ENCODE measurements at places on chromosomes 3 and 15.

DNA sequence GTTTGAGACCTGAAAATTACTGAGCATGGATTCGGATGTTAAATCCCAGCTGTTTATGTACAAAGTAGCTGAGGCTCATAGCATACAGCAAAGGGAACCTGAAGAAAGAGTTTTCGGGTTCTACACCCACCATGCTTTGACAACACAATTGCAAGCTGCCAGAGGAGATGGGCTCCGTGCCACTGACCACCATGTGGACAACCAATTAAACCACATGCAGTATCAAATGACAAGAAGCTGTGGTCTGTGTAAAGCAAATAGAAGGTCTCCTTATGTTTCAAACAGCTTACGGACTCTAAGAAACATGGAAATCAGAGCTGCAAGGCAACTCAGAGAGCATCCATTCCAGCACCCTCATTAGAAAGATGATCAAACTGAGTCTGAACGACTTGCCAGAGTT lies 12.9 kb downstream of the GABRB3 start:
- no peak for DNase-seq

GRCh38 chr3:111314181-111314873 lies 227.7 kb upstream of the CD96 start:
- no peak for DNase-seq

DNA sequence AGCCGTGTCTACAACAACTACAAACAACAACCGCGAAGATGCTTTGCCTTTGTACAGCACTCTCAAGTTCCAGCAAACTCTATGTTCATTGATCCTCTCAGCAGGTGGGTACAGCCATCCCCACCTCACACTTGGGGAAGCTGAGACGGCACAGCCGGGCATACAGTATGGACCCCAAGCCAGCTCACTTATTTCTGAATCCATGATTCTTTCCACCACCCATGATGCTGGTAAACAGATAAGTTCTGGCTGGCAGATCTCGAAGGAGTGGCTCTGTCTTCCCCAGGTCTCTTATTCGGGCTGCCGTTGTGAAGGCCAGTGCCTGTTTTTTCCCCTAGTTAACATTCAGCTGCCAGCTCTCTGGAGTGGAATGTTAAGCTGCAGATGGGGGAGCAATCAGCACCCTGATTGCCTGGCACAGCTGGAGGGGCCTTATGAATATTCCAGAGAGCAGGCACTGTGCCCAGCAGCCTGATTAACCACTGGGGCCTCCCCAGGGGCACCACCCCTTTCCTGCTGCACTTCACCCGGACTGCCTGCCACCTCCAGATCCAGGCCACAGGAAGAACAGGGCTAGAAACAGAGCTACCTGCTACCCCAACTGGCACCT lies 73.2 kb downstream of the CORO2B start:
- no peak for DNase-seq

DNA sequence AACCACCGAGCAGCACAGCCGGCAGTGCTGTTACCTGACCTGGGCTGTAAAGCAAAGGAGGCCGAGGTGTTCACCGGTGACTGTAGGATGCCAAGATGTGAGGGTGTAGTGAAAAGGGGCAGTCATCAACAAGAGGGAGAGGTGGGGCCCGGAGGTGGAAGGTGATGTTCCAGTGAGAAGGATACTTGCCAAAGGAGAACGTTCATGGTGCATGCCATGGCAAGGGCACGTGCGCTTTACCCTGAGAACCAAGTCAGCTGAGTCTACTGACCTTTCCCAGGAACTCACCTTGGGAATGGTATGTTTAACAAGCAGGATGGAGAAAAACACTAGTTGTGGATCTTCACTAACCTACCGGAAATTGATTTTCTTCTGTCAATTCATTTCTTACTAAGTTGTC lies 211.1 kb downstream of the PDZRN3 start:
- DNase-seq = no peak

DNA sequence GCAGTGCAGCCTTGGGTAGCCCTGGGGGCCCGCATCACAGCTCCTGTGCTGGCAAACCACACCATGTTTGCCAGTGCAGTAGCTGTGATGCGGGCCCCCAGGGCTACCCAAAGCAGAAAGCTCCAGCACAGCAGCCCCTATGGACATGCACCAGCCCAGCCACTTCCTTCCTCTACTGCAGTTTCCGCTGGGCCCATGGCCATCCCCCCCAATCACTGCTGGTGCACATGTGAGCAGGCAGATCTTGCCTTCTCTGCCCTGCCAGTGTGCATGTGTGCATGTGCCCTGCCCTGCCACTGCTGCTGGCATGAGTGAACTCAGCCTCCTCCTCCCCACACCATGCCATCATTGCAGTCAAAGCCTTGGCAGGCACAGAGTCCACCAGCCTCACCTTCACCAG lies 20.1 kb upstream of the MINAR1 start:
- no peak for DNase-seq

- DNase-seq = peak; percentile 34
Measured at GRCh38 chr3:31980530-31981205, 394 bp downstream of the OSBPL10 start.

DNA sequence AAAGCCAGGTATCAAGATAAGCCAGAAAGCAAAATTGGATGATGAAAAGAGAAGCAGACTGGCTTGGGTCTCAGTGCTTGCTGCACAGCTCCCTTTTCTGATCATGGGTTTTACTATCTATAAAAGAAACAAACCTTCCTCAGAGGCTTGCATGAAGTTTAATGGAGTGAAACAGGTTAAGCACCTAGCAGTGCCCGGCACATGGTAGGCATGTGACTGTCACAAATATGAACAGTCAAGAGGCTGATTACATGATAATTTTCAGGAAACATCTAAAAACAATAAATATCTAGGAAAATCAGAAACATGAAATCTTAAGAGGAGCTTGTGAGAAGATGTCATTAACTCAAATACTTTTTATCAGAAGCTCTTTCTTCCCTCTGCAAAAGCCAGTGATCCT lies 519.2 kb downstream of the EPHB1 start:
- no peak for DNase-seq

DNA sequence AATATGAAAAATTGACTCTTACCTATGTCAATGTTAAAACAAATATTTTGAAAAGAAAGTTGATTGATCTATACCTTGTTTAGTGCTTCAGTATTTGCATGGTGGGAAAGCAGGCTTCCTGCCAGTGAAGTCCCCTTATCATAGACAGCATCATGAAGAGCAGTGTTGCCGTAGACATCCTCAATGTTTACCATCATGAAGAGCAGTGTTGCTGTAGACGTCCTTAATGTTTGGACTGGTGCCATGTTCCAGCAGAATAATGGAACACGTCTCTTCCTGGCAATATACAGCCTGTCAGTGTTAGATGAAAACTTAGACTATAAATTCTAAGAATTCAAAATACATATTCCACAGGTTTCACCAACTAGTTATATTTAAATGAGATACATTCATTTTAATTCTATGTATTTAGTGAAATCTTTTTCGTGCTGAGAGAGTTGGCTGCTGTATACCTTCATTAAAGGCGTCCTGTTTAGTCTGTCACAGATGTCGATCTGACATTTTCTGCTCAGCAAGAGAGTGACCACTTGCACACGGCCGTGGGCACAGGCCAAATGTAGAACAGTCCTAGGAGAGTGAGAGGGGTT lies 116.8 kb downstream of the LMLN start:
- peak; percentile 38 for DNase-seq

DNA sequence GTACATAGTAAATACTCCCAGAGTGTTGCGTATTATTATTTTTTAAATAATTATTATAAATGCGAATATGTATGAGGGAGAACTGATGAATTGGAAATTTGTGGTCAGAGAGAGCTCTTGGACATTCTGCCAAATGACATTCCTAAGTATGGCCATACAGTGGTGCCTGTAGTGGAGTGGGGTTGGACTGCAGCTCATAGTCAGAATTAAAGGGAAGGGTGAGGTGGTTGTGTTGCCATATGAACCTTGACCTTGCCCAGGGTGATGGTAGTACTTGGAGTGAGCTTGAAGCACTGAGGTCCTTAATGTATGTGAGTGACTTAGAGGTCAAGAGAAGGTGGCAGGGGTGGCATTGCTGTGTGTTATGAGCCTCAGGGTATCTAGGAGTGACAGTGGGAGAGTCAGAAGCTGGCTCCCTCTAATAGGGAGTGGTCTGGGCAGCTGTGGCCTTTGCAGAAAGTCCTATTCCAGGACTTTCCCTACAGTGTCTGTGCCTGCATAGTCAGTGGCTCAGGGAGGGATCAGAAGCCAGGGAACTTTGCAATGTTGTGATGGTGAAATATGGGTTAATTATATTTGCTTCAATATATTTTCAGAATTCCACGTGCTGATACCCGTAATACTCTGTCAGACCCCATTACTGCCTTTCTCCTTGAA lies 26.2 kb downstream of the PDE8A start:
- DNase-seq = no peak

- no peak for DNase-seq
Measured at GRCh38 chr15:60529332-60529731, 50.4 kb upstream of the ICE2 start.

DNA sequence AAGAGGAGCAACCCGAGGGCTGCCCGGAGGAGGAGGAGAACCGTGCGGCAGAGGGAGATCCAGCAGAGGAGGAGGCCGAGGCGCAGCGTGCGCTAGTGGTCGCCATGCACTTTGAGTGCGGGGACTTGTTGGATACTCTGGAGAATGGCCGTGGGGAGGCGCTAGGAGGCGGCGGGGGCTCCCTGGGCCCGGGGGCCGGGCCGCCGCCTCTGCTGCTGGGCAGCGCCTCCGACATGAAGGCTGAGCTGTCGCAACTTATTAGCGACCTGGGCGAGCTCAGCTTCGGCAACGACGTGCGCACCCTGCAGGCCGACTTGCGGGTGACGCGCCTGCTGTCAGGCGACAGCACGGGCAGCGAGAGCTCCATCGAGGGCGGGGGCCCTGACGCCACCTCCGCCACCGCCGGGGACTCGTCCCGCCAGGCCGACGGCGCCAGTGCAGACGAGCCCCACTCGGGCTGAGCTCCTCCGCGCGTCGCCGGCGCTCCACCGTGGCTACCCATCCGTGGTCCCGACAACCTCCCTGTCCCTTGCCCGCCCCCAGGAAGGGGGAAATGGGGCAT lies 2.0 kb downstream of the FAM43A start:
- DNase-seq = peak; percentile 40

DNA sequence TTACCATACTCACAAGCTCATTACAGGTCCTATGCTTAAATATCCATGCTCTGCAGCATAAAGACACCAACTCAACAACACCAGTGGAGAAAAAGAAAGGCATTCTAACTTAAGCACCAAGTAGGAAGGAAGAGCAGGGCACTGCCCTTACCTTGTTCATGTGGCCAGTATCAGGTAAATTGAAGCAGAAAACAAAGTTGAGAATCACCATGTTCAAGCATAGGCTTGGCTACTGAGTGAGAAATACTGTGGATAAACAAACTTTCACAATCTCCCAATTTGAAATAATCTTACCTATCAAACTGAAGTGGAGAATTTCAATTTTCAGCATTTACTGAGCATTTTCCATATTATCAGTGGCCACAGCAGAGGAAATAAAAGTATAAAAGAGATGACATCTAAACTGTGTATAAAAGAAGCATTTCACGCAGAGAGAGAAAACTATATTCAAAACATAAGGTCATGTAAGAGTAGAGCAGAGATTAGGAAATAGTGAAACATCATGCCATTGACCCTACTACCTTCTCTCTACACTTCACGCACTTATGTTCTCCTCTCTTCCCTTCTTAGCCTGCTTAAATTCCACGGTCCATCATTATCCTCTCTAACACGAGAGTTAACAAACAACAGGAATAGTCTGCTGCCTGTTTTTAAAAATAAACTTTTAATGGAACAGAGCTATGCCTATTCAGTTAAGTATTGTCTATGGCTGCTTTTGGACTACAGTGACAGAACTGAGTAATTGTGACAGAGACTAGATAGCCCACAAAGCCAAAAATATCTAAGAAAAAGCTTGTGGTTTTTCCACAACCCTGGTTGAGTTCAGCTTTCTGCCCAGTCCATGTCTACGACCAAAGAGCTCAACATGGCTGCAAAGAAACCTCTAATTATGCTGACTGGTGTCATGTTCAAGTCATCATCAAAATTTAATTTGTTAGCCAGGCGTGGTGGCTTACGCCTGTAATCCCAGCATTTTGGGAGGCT lies 142.5 kb downstream of the NR1I2 start:
- DNase-seq = no peak
